ENCODE measurements at places on chromosomes 1 and 21.

- no peak for DNase-seq
Observed at GRCh38 chr1:33874636-33875035, 10.8 kb downstream of the HMGB4 start.

DNA sequence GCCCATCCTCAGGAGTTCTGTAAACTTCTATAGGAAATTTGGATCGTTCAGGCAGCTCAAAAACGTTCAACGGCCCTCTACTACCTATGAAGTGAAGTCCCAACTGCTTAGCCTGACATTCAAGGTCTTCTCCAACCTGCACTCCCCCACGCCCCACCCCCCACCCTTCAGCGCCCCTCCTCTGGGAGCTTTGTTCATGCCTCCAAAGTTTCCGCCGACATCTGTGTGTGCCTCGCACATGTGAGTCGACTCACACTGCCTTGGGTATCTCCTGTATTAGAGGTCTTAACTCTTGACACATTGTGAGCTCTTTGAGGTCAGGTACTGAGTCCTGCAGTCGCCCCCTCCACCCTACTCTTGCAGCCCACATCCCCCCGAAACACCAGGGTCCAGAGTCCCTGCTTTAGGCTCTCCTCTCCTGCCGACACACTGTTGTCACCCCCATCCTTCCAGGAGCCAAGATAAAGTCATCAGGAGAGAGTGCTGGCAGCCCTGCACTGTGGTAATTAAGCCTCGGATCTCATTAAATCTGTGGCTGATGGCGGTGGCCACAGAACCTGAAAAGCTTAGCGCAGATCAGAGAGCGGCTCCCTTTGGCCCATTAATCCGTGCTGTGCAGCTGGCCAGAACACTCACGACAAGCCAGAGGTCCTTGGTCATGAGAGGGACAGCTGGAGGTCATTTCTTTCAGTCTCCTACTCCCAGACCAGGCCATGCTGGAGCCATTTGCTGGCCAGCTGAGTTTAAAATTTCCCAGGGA lies 1.4 kb upstream of the PAFAH2 start:
- no peak for DNase-seq

DNA sequence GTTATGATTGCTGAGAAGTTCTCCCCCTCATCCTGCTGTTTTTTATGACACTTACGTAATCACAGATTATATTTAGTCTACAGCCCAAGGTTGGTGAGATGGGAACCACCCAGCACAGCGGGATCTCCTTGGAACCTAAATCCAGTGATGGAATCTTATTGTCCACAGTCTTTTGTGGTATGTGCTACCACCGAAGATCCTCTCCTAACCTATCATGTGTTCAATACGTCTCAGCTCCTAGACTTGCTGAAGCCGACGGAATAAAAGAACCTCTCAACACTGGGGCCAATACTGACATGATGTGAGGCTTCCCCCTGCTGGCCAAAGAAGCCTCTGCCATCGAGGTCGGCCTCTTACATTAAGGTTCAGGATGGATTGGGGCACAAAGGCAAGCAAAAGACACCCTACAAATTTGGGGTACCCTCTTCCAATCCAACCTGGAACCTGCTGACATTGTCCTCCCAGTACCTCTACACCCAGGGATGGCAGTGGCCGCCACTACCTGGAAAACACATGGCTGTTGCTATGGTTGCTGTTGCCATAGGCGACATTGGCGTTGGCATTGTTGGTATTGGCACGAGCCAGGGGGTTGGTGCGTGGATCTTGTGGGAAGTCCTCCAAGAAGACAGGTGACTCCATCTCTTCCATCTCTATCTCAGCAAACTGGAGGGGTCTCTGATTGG lies 19.4 kb upstream of the KIF21B start:
- peak; percentile 59 for DNase-seq

DNA sequence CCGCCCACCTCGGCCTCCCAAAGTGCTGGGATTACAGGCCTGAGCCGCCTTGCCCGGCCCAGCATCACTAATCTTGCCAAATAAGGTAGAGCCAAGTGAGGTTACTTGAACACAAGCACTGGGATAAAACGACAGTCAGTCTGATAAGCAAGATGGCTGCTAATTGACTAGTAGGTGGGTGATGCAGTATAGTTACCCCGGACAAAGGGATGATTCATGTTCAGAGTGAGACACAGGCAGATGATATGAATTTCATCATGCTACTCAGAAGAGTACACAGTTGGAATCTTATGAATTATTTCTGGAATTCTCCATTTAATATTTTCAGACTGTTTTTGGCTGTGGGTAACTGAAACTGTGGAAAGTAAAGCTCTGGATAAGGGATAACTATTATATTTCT lies 178.4 kb downstream of the USP25 start:
- no peak for DNase-seq

DNA sequence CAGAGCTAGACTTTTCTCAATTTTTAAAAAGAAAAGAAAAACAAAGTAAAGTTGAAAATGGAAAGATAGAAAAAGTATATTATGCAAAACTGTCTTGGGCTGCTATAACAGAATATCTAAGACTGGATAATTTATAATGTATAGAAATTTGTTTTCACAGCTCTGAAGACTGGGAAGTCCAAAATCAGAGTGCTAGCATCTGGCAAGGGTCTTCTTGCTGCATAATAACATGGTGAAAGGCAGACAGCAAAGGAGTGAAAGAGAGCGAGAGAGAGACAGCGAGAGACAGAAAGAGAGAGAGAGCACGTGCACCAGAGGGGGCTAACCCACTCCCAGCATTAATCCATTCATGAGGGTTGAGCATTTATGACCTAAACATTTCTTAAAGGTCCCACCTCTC lies 59.1 kb upstream of the SPOCD1 start:
- no peak for DNase-seq

DNA sequence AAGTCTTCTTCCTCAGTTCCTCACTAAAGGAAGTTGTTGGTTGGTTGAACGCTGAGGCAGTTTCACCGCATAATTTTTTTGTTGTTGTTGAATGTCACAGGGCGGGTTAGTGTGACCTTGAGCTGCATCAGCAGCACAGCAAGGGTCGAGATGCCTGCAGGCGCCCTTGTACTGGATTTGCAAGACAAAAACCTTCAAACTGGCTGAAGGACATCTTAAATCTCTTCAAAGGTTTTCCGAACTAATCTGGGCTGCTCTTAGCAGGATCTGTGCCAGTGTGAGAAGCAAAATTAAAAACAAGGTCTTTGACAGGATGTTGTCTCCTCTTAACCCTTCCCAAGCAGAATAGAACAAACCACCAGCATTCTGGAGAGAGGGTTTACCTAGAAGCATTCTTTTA lies 59.4 kb downstream of the NRIP1 start:
- no peak for DNase-seq

- DNase-seq: no peak
Observed at GRCh38 chr1:167543199-167543990, 10.2 kb downstream of the CREG1 start.

DNA sequence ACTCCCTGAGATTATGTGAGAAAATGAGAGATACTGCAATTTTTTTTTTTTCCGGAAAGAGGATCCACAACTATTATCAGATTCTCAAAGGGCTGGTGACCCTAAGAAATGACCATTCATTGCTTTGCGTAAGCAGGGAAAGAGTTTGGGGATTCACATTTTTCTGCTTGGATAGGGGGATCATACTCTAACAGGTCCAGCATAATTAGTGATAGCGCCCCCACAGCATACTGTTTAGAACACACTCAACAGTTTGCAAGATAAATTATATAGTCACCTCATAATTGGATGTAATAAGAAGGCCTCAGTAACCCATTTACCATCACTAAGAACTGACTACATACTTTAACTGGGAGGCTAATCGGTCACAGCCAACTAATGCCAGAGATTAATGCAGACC lies 1.9 kb downstream of the CCT3 start:
- no peak for DNase-seq

GRCh38 chr21:43345746-43346409 lies 81.1 kb downstream of the SIK1 start:
- DNase-seq: no peak

DNA sequence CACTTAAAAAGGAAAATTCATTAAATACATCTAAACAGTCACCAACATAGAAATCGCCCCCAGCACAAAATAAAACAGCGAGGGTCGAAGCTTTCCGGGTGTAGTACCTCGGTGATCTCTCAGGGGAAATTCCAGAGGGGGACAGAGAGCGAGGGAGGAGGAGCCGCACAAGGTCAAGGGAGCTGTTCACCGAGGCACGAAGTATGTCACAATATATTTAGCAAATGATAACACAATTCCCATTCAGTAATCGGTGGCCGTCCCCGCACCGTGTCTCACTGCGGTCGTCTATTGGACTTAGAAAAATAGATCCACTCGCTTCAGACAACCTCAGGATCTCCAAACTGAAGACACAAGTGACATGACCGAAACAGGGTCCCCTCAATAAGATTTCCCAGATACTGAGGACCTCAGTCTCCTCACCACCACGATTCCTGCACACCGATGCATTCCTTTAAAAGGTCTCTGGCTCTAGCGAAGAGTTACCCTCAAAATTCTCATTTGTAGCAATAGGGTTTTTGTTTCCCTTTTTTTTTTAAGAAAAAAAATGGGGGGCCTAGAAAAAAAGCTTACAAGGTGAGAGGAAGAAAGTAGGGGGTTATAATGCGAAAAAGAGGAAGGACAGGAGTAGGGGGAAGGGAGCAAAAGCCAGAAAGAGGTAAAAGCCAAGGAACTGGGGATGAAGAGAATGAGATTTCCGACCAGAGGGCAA lies 1.1 kb downstream of the LPGAT1 start:
- DNase-seq: no peak

DNA sequence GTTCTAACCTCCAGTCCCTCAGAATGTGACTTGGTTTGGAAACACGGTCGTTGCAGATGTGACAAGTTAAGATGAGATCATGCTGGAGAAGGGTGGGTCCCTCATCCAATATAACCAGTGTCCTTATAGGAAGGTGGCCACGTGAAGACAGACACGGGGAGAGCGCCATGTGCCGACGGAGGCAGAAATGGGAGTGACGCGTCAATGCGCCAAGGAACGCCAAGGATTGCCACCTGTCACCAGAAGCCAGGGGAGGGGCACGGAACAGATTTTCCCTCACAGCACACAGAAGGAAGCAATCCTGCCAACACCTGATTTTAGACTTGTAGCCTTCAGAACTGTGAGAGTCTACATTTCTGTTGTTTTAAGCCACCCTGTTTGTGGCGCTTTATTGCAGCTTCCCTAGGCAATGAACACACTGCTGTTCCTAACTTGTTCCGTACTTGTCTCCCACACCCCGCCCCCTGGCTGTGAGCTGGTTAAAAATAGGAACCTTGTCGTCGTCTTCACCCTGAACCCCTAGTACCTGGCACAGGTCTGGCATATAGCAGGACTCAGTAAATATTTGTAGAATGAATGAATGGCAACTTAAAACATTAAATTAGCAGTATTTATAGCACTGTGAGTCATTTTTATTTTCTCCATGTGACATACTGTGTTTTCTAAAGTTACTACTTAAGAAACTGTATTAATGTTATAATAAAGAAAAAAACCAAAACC lies 14.2 kb downstream of the RIMS3 start:
- peak; percentile 56 for DNase-seq

DNA sequence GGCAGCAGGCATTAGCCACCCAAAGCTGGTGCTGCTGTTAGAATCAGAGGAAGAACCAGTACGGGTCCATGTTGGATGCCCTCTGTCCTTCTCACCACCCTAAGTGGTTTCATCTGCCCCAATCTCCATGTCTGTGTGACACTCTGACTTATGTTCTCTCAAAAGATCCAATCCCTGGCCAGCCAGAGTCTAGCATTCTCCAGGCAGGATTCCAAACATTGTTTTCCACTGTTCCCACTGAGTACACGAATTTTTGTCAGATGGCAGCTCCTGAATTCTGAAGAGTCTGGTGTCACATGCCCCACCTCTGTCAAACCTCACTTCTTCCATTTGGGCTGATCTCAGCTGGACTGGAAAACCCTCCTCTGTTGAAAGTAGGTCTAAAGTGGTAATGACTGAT lies 166.0 kb downstream of the DISC1 start:
- no peak for DNase-seq

- DNase-seq: no peak
Observed at GRCh38 chr1:211951856-211952255, 83.5 kb downstream of the INTS7 start.

- DNase-seq: no peak
Observed at GRCh38 chr1:7842517-7842916, 10.3 kb downstream of the UTS2 start.

DNA sequence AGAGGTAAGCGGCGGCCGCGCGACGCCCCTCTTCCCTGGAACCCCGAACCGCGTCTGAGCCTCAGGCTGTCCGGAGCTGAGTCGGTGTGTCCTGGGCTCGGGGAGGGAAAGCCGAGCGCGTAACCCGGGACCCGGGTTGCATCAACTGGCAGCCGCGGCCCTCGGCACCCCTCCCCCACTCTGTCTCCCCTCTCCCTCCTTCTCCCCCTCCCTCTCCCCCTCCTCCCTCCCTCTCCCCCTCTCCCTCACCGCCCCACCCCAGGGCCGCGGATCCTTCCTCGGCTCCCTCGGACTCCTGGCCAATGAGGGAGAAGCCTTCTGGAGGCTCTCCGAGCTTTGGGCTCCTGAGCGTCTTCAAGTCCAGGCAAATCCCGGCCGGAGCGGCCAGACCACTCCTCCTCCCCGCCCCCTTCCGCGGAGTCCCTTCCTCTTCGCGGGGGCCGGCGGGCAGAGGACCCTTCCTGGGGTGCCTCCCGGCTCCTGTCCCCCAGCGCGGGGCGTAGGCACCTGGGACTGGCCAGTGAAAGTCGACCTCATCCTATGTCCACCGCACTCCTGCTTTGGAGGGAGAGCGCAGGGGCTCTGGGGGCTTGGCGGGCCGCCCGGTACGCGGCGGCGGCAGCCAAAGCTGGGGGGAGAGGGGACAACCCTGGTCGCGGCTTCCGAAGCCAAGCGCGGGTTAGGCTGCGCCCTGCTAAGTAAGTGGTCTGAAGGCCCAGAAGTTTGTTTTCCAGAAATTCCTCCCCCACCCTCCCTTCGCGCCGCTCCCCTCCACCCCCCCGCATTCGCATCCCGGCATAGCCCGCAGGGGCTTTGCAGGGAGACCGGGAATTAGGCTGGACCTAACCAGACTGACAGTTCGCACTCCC lies 850 bp downstream of the SESN2 start:
- peak; percentile 35 for DNase-seq

GRCh38 chr1:109980324-109981003 lies 4.1 kb upstream of the AHCYL1 start:
- no peak for DNase-seq

DNA sequence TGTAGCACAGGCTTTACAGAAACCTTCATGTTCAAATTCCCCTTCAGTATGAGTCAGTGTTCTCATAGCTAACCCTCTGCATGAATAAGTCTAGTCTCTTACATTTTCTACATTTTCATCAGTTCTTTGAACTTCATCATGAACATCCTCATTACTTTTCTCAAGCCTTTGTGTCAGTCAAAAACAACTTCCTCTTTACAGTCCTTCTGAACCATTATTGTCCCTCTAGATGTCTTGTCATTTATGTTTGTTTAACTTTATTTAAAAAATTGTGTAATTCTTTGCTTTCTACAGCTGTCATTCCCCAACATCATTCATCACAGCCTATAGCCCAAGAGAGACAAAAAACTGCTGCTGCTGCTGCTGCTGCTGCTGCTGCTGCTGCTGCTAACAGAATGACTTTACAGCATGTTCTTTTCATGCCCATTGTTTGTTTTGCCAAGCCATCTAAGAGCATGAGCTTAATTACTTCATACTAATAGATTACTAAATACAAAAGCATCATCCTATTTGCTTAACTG lies 133.1 kb downstream of the LRRC40 start:
- no peak for DNase-seq
